Left ventricle myocardium inferior (tissue), 1 donor: ENCODE measurements at places on chromosomes 2 and 18.
A peak's percentile ranks its signal among the peaks of the same experiment; 100 is the strongest.

GRCh38 chr18:63819786-63820185 lies 44.6 kb downstream of the SERPINB7 start:
- DNase-seq = no peak

DNA sequence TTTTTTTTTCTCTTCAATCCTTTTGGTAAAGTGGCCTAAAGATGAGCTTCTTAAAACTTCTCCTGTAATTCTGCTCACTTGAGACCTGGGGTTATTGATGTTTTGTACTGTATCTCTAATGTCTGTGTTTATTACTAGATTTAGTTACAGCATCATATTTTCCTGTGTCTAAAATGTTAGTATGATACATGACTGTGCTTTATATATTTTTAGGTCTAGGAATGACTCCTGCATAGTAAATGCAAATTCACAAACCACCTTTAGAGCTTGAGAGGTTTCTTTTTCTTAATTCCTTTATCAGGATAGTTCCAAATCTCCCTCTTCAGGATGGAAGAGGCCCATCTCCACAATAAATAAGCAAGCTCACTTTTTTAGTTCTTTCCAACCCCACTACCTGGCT lies 197.6 kb downstream of the SETBP1 start:
- DNase-seq = no peak

- no peak for DNase-seq
These were observed 120.7 kb upstream of the ZC3H15 start for GRCh38 chr2:186365406-186365805.

DNA sequence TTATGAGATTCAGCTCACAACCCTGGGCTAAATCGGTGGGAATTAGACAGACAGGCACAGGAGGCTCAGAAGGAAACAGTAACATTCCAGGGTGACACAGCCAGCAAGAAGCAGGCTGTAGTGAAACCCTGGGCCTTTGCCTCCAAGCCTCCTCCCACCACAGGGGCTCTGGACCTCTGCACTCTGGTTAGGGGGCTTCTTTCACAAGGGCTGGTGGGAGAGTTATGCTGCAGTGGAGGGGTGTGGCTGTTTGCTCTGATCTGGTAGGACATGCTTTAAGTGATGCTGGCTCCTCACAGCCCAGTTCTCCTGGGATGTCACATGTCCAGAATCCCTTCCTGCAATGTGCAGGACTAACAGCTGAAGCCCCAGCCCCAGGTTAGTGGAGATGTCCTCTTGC lies 109.9 kb downstream of the TGFA start:
- no peak for DNase-seq

- DNase-seq = peak; percentile 62
These were observed 6.0 kb upstream of the INPP5D start for GRCh38 chr2:233053928-233054784.

GRCh38 chr18:79402209-79402576 lies 6.5 kb downstream of the NFATC1 start:
- peak; percentile 13 for DNase-seq

DNA sequence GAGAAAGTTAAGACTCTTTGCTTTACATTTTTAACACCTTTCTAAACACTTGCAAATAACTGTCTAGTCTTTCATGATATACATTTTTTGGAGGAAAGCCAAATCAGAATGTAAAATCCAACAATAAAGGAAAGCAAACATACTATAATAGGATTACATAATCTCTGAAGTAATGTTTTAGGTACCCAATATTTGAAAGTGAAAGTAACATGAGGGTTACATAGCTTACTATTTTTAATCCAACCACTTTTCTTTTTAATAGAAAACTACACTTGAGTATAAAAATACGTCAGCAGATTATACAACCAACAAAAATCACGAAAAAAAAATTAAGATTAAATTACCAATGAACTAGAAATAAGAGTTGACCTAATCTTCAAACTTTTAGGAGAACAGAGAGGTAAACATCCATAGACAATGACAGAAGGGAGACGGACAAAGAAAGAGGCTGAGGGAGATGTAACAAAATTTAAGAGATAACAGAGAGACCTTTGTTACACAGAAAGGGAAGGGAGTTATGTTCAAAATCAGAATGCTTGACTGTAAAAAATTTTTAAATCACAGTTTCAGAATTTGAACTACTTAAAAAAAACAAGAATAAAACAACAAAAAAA lies 150.0 kb downstream of the IKZF2 start:
- DNase-seq = no peak

DNA sequence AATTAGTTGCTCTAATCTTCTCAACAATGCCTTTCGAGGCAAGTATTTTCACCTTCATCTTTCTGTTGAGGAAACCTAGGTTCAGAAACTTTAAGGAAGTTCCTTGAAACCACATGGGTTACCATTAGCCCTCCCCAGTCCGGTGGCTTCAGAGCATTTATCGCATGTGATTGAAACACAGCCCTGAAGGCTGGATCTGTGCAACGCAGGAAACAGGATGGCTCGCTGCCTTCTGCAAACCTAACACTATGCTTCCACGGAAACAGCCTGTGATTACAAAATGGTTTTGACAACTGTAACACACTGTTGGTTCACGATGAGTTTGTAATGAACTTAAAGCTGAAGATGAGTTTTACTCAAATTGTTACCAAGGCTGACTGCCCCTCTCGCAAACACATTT lies 68.5 kb downstream of the EPB41L3 start:
- no peak for DNase-seq

GRCh38 chr2:145985517-145985916 lies 1465.6 kb upstream of the ZEB2 start:
- no peak for DNase-seq

GRCh38 chr2:39394516-39394961 lies 42.5 kb downstream of the MAP4K3 start:
- DNase-seq = no peak

GRCh38 chr2:98438190-98439133 lies 6.2 kb upstream of the INPP4A start:
- no peak for DNase-seq
